Activated naive CD4-positive, alpha-beta T cell treated with anti-CD3 and anti-CD28 coated beads, Interleukin-2, amount 50 U/mL, for 72 hours (primary cell): ENCODE measurements at places on chromosomes 6 and 20. TPM values are rescaled to one million over a fixed set of nuclear protein-coding genes. Genes with fewer than 3 reads are reported as not detected.

The HAO1 gene
- total RNA-seq = not detected

The KIFC1 gene
- 170 TPM for total RNA-seq

The LKAAEAR1 gene
- total RNA-seq = not detected

The LCA5 gene
- total RNA-seq = 0.29 TPM

The ZKSCAN8 gene
- 21.7 TPM for total RNA-seq

The SAPCD1 gene
- 21.3 TPM for total RNA-seq

The MDFI gene
- not detected for total RNA-seq

The SLC22A2 gene
- not detected for total RNA-seq

The ADGRF4 gene
- not detected for total RNA-seq

The SERPINB1 gene
- total RNA-seq = 169 TPM

The GHRH gene
- not detected for total RNA-seq

The FOXC1 gene
- total RNA-seq = 0.07 TPM

The MYLK4 gene
- total RNA-seq = not detected
